ENCODE measurements at places on chromosomes 2 and 18.

- DNase-seq: no peak
Measured at GRCh38 chr2:217182926-217183325, 323.1 kb upstream of the TNP1 start.

GRCh38 chr2:3451169-3451568 lies 68.2 kb downstream of the ADI1 start:
- no peak for DNase-seq

- DNase-seq: no peak
Measured at GRCh38 chr2:3443506-3444084, 64.1 kb downstream of the TRAPPC12 start.

GRCh38 chr2:54423213-54423612 lies 32.9 kb upstream of the SPTBN1 start:
- DNase-seq: no peak

DNA sequence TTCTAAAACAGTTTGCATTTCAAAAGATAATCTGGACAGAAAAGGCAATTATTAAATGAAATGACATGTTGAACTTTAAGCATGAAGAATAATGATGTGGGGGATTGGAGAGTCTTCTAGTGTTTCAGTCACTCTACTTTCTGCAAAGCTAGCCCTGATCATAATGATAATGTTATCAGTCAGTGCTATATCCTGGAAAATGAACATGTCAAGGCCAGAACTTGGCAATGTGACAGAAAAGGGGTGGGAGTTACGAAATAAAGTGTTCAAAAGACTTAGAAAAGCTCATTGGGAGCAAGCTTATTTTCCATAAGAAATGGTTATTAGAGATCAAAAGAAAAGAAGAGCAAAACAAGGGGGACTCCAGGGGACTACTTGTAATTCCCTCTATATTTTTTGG lies 288.5 kb upstream of the SLC8A1 start:
- DNase-seq: no peak

GRCh38 chr2:180980943-180981911 lies 822 bp downstream of the UBE2E3 start:
- peak; percentile 40 for DNase-seq

DNA sequence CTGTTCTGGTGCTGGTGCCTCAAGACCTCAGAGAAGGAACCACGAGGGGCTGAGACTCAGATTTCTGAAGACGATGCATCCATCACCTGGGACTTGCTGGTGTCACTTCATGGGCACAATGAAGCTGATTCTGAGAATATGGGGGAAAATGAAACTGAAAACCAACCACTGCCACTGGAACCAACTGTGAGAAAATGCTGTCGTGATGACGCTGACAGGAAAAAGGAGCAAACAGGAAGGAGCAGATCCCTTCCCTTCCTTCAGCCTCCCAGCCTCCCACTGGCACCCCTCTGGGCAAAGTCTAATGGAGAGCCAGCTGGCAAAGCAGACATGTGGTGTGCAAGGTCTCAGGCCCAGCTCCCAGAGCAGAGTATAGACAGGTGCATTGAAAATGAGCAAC lies 109.7 kb downstream of the FOXI3 start:
- no peak for DNase-seq

- DNase-seq: peak; percentile 79
Measured at GRCh38 chr18:50297621-50298442, 10.3 kb upstream of the CXXC1 start.

DNA sequence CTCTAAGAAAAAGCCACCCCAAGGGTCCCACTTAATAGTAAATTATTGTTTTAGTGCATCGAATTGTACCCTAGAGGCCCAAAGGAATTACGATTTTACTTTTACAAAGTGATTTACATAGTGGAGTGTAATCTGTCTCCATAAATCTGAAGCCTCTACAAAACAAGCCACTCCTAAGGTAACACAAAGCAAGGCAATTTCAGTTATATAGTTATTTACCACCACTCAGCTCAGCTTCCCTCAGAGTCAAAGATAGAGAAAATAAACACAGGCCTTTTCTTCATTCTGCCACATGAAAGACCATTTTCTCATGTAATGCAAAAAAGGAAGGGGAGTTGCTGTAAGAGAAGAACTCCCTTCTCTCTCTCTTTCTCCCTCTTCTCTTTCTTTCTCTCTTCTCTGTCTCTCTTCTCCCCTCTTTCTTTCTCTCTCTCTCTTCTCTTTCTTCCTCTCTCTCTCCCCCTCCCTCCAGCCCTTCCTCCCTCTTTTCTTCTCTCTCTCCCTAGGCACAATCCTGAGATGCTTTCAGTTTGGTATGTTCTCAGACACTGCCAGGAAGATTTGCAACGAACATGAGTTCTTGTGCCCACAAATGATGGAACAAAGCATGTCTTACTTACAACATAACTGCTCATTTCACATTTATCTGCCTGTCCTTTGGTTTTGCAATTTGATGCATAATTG lies 264.5 kb downstream of the BCL2 start:
- no peak for DNase-seq

- no peak for DNase-seq
Measured at GRCh38 chr2:240946046-240946445, 39.9 kb downstream of the CROCC2 start.

DNA sequence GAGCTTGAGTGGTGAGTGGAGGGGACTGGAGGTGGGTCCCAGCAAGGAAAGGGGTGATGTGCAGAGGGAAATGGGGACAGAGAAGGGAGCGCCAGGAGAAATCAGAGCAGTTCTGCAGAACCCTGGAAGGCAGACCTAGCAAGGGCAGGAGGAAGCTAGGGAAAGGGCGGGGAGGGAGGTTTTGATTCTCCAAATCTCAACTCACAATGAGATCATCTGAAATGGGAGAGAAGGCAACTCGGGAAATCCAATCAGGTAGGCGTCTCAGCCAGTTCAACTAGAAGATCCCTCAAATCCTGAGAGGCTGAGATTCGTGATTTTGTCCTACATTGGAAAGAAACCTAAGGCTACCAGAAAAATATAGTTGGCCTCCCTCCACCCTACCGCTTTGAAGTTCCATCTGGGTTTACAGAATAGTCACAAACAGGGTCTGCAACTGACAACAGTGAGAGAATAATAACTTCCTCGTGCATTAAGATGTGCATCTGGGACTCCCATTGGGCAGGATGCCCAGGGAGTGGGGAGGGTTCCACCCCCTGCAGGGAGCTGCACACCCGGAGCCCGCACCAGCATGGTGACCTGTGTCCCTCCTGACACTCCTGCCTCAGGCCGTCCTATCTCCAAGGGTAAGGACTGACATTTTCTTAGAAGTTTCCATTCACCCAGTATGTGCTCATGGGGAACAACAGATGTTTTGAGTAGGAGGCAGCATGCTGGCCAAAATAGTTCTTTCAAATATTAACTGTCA lies 113.3 kb upstream of the ODC1 start:
- no peak for DNase-seq

GRCh38 chr2:209422191-209422754 lies 1.6 kb upstream of the MAP2 start:
- DNase-seq: no peak

All from EL (cell line).